ENCODE measurements at places on chromosomes 7 and 10. TPM values are rescaled to one million over a fixed set of nuclear protein-coding genes. Genes with fewer than 3 reads are reported as not detected.

GRCh38 chr7:25493805-25494366 is 265.6 kb upstream of the NPVF start:
- H3K4me1 ChIP-seq = peaks cover 6% of the 10 kb centered on the region
- no peaks in the 10 kb centered on the region for H3K27me3 ChIP-seq
- H3K4me3 ChIP-seq = no peak overlapping the region
- DNase-seq = no peak
- no peak overlapping the region for H3K27ac ChIP-seq

DNA sequence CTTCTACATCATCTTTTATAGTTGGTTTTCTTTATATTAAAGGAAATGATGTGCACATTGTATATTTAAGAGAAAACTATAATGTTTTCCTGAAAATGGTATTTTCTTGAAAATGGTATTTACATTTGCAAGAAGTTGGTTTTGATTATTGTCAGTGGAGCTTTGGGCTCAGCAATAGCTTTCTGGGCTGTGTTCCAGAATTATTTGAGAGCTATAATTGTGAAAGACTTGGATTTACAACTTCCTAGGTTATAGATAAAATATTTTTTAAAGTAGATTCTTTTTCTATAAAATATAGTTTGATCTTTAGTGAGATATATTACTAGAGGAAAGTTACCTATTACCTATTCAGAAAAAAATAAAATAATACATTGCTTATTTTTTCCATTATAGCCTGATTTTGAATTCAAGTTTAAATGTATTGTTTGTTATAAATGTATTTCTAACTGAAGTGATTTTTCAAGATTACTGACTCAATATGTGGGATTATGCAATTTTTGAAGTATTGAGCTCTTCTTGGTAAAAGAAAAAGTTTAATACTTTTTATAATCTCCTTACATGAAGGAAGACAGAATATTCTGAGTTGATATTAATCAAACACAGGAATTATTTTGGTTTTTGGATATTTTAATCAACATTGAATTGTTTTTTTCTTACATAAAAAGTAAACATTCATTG is 20.2 kb downstream of the GNAI1 start:
- no peak for DNase-seq
- peaks cover 15% of the 10 kb centered on the region for H3K4me1 ChIP-seq
- no peak overlapping the region for H3K4me3 ChIP-seq
- no peak overlapping the region for H3K27ac ChIP-seq
- no peaks in the 10 kb centered on the region for H3K36me3 ChIP-seq
- H3K27me3 ChIP-seq = no peaks in the 10 kb centered on the region

GRCh38 chr7:31892099-31892829 is 177.9 kb downstream of the PDE1C start:
- no peaks in the 10 kb centered on the region for H3K4me1 ChIP-seq
- no peaks in the 10 kb centered on the region for H3K36me3 ChIP-seq
- no peaks in the 10 kb centered on the region for H3K27me3 ChIP-seq
- no peak overlapping the region for H3K4me3 ChIP-seq
- DNase-seq = no peak
- H3K27ac ChIP-seq = no peak overlapping the region

GRCh38 chr7:128913870-128914565 is 3.5 kb upstream of the KCP start:
- DNase-seq = no peak
- peaks cover 9% of the 10 kb centered on the region for H3K4me1 ChIP-seq
- H3K36me3 ChIP-seq = no peaks in the 10 kb centered on the region
- no peak overlapping the region for H3K27ac ChIP-seq
- peaks cover 28% of the 10 kb centered on the region for H3K27me3 ChIP-seq

DNA sequence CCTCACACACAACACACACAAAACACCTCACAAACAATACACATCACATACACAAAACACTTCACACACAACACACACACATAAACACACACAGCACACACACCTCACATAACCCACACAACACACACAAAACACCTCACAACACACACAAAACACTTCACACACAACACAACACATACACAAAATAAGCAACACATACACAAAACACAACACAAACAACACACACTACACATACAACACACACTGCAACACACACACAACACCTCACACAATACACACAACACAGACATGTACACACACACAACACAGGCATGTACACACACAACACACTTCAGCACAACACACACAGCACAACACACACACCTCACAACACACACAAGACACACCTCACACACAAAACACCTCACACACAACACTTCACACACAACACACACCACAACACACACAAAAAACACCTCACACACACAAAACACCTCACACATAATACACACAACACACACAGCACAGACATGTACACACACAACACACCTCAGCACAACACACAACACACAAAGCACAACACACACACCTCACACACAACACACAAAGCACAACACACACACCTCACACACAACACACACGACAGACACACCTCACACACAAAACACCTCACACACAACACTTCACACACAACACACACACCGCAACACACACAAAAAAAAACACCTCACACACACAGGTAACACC is 107.5 kb downstream of the TNS3 start:
- no peaks in the 10 kb centered on the region for H3K36me3 ChIP-seq
- H3K4me3 ChIP-seq = no peak overlapping the region
- DNase-seq = no peak
- H3K27ac ChIP-seq = no peak overlapping the region

- DNase-seq = no peak
- no peak overlapping the region for H3K4me3 ChIP-seq
- no peaks in the 10 kb centered on the region for H3K36me3 ChIP-seq
- no peaks in the 10 kb centered on the region for H3K4me1 ChIP-seq
- H3K27me3 ChIP-seq = no peaks in the 10 kb centered on the region
These were observed 111.1 kb upstream of the PDLIM1 start for GRCh38 chr10:95401704-95402469.

- H3K4me1 ChIP-seq = peaks cover 14% of the 10 kb centered on the region
- H3K27me3 ChIP-seq = no peaks in the 10 kb centered on the region
- DNase-seq = no peak
- H3K27ac ChIP-seq = no peak overlapping the region
These were observed 22.1 kb upstream of the GLCCI1 start for GRCh38 chr7:7946486-7946885.

GRCh38 chr10:47456079-47456785 is 27.7 kb downstream of the ANXA8 start:
- peaks cover 15% of the 10 kb centered on the region for H3K27me3 ChIP-seq
- H3K4me1 ChIP-seq = peaks cover 6% of the 10 kb centered on the region
- DNase-seq = no peak
- H3K27ac ChIP-seq = no peak overlapping the region

HABP2 gene
- polyA plus RNA-seq = not detected

PON1 gene
- polyA plus RNA-seq = not detected

FAM25G gene
- not detected for polyA plus RNA-seq

ZFYVE27 gene
- 29.1 TPM for polyA plus RNA-seq

ADD3 gene
- 405 TPM for polyA plus RNA-seq

CCDC172 gene
- polyA plus RNA-seq = not detected

CAMK2B gene
- polyA plus RNA-seq = not detected
